ENCODE measurements at places on chromosomes 11 and 22.

DNA sequence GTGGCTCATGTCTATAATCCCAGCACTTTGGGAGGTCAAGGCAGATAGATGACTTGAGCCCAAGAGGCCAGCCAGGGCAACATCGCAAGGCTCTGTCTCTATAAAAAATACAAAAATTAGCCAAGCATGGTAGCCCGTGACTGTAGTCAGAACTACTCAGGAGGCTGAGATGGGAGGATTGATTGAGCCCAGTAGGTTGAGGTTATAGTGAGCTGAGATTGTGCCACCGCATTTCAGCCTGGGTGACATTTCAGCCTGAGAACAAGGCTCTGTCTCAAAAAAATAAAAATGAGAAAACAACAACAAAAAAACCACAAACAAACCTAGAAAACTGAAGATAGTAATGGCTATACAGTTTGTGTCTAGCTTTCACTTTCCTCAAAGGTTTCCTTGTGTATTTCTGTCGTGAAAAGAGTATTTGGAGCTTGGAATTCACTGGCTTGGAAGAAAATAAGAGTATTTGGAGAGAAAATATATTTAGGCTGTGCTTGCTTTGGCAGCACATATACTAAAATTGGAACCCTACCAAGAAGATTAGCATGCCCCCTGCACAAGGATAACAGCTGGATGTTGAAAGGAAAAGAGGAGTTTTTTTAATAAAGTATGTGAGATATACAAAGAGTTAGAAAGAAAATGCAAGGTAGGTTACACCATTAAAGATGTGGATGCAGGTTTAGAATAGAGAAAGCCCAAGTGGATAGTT, 3.9 kb upstream of the BIRC3 start:
- DNase-seq: no peak

DNA sequence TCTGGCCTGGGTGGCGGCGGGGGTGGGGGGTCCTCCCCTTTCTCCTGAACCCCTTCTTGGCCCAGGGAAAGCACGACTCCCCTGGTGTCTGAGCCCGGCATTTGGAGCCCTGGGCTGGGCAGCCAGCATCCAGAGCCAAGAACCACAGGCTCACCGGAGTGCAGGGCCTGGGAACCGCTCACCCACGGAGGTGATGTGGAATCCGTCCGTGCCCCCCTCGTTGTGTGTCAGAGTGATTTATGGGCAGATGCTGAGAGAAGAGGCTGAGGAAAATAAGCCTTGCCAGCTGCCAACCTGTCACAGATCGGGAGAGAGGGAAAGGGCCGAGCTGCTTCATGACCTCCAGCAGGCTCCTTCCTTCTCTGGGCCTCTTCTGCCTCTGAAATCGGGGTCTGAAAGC, 33.7 kb downstream of the WNT11 start:
- no peak for DNase-seq

- DNase-seq: no peak
Observed at GRCh38 chr11:126914166-126914565, 86.4 kb downstream of the KIRREL3 start.

DNA sequence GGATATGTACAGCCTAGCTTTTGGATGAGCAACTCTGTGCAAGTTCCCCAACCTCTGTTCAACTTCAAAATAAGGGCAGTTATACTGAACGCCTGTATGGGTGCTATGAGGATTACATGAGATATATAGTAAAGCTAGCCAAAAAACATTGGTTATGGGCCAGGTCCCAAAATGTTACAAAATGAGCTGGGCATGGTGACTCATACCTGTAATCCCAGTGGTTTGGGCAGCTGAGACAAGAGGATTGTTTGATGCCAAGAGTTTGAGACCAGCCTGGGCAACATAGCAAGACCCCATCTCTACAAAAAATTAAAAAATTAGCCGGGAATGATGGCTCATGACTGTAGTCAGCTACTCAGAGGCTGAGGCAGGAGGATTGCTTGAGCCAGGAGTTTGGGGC, 118.4 kb downstream of the TEAD1 start:
- DNase-seq: no peak

- DNase-seq: no peak
Observed at GRCh38 chr11:123416566-123416965, 13.5 kb upstream of the GRAMD1B start.

GRCh38 chr22:28075358-28075981, 156.4 kb upstream of the PITPNB start:
- DNase-seq: no peak

DNA sequence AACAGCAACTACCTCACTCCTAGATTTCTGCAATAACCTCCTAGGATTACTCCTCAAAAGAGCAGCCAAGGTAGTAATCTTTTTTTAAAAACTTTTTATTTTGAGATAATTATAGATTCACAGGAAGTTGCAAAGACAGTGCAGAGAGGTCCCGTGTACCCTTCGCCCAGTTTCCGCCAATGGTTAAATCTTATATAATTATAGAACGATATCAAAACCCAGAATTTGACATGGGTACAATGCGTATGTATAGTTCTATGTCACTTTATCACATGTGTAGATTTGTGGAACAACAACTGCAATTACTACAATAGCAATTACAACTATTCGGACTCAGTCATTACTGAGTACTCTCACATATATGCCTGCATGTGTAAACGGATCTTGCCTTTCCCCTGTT, 94.8 kb upstream of the APOA1 start:
- DNase-seq: no peak

DNA sequence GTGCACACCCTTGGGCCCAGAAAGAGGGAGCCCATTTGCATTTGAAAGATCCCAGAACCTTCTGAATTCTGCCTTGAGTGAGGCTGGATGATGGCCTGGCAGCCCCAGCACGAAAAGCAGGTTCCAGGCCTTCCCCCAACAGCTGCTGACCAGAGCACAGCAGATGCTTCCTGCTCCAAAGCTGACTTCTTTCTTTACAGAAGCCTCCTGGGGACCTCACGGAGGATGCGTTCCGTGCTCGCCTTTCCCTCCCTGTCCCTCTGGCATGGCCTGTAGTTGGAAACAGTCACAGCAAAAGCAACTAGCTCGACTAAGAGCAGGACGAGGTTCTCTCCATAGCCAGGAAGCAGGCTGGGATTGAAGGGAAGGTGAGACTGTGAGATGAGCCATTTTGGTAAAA, 107.7 kb upstream of the B3GAT1 start:
- no peak for DNase-seq

DNA sequence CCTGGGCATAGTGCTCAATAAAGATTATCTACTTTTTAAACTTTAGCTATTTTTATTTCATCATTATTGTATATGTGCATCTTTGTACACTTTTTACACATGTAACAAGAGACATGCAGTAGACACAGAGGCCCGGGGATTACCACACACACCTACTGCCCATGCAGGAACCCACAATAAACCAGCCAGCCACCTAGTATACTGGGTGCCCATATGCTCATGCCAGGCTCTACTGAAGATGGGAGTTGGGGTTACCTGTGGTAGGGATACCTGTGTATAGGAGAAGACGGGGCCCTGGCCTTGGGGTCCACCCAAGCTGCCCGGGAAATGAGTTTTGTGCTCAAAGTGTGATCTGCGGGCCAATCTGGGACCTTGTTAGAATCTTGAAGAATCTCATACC, 31.2 kb upstream of the P2RY2 start:
- no peak for DNase-seq

DNA sequence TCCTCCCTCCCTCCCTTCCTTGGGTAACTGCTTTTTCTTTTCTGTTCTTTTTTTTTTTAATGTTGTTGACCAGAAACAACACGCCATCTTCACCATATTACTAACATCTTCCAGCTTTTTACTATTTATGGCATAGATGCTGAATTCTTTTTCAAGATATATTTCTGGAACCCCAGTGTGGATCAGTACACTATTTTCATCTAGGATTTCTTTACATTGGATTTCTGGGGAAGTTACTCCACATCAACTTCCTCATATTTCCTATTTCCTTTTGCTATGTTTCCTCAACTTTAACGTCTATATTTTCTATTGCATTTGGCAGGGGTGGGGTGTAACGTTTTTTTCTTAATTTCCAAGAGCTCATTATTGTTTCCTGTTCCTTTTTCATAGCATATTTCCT, 7.0 kb downstream of the PGM2L1 start:
- DNase-seq: no peak

- DNase-seq: no peak
Observed at GRCh38 chr11:12237381-12237784, 127.0 kb downstream of the MICAL2 start.

GRCh38 chr11:56776809-56777208, 28.3 kb upstream of the OR9G4 start:
- DNase-seq: no peak

- no peak for DNase-seq
Observed at GRCh38 chr11:102800767-102801166, 2.8 kb upstream of the MMP1 start.

GRCh38 chr11:35158701-35159510, 19.9 kb downstream of the CD44 start:
- DNase-seq: no peak

DNA sequence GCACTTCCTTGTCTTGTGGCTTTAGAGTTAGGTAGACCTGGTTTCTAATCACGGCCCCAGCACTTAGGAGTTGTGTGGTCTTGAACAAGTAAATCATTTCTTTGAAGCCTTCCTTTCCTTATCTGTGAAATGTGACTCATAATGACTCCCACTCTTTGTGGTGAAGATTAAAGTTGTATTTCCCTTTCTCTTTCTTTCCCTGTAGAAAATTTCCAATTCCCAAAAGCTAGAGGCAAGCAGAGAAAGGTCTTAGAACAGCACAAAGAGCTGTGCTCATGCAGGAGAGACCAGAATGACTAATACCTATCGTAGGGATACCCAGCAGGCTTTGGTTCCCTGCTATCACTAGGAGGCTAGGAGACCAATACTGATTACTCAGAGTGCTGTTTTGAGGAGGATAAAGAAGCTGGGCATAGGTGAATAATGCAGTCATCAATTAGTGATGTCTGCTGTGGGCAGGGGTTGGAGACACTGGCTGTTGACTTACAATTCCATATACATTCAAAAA, 270.7 kb upstream of the SYN3 start:
- no peak for DNase-seq

- DNase-seq: no peak
Observed at GRCh38 chr11:96863520-96863919, 473.7 kb downstream of the JRKL start.

DNA sequence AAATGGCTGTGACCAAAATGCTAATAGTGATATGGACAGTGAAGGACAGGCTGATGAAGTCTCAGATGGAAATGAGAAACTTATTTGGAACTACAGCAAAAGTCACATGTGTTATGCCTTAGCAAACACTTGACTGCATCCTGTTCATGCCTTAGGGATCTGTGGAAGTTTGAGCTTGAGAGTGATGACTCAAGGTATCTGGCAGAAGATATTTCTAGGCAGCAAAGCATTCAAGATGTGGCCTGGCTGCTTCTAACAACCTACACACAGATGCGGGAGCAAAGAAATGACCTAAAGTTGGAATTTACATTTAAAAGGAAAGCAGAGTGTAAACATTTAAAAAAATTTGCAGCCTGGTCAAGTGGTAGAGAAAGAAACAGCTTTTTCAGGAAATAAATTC, 28.1 kb upstream of the CD81 start:
- DNase-seq: no peak

DNA sequence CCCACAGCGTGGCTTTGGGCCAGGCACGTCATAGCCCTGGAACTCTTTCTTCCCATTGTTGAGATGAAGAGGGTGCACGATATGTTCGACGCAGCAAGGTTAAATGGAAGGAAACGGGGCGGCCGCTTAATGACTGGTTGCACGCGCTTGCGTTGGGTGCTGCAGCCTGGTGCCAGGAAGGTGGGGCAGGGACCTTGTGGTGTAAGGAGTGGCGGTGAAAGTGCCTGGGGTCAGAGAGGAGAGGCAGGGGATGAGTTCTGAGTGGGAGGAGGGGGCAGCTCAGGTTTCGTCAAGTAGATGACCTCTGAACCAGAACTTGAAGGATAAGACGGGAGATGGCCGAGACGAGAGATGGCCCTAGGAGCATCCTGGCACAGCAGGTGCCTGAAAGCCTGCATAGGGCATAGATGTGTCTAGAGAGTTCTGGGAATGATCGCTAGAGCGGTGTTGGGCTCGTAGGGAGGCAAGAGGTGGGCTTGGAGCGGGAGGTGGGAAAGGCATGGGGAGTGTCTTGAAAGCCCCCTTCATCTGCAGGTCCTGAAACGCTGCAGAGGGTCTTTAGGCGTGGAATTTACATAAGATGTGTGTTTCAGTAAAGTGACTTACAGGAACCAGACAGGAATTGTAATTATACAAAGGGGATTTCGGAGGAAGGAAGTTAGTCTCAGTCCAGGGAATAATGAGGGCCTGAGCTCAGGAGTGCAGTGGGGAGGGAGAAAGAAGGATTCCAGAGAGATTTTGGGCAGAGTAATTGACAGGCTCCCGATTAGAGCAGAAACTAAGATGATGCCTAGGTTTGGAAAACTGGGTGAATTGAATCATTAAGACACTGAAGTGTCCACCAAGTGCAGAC, 43.2 kb upstream of the CLDN5 start:
- DNase-seq: no peak

GRCh38 chr22:38569181-38569971, 607 bp downstream of the DMC1 start:
- no peak for DNase-seq

DNA sequence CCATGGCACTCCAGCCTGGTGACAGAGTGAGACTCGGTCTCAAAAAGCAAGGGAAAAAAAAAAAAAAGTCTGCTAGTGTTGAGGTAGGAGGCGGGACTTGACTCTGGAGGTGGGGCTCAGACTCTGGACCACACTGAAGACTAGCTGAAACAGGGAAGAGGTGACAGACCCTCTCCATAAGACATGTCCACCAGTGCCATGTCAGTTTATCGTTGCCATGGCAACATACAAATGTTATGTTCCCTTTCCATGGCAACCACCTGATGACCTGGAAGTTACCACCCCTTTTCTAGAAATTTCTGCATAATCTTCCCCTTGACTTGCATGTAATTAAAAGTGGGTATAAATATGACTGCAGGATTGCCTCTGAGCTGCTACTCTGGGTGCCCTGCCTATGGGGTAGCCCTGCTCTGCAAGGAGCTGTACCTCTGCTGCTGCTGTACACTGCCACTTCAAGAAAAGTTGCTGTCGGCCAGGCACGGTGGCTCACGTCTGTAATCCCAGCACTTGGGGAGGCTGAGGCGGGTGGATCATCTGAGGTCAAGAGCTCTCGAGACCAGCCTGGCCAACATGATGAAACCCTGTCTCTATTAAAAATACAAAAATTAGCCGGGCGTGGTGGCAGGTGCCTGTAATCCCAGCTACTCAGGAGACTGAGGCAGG, 55.1 kb downstream of the KIAA1671 start:
- DNase-seq: no peak

DNA sequence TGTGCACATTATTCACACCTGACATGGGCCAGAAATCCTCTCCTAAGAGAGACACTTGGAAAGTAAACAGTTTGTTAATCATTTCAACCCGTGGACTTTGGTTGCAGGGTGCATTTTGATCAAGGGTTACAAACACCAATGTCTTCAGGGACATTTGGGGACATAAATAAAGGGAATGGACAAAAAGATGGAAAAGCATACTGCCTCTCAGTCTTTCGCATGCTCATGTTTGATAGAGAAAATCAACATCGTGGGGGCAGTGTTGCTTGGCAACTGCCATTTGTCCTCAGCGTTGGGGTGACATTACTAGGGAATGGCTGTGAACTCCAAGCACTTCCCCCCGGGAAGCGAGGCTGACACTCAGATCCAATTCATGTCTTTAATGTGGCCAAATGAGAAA, 114.7 kb upstream of the OR4B1 start:
- no peak for DNase-seq

GRCh38 chr22:32882774-32883530, 81.4 kb downstream of the TIMP3 start:
- DNase-seq: no peak
